ENCODE measurements at places on chromosomes 1 and 21. TPM values are rescaled to one million over a fixed set of nuclear protein-coding genes. Genes with fewer than 3 reads are reported as not detected.

GRCh38 chr1:154765970-154766369 is 104.1 kb downstream of the KCNN3 start:
- DNase-seq, result peak; percentile 12

DNA sequence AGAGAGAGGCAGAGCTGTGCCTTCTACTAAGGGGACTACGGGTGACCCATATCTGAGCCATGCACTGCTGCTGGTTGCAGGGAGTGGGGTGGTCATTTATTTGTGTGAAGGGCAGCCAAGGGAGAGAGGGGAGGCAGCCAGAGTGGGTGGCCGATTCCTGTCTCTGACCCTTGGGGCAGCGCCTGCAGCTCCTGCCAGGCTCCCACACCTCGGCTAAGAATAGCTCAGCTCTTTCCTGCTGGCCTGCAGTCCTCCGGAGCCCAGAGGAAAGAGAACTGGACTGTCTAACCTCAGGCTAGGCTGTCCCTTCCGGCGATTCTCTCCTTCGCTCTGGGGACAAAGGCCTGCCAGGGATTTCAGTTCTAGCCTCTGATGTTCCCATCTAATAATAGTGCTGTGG is 11.6 kb upstream of the CD34 start:
- DNase-seq, result no peak

DNA sequence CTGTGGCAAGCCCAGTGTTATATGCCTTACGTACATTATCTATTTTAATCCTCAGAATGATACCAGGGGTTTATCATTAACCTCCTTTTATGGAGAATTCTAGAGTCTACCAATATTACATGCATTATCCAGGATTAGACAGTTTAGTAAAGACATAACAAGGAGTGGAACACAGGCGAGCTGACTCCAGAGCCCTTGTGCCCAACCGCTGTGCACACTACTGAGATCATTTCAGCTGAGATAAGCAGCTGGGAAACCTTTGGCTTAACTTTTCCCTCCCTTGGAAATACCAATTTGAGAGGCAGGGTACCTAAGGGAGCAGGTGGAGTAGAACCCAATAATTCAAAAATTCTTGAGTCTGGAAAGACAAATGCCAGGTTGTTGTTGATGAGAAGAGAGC is 59.8 kb upstream of the ATP1B1 start:
- DNase-seq, result no peak

- DNase-seq, result no peak
Observed at GRCh38 chr1:8988618-8988967, 37.6 kb downstream of the SLC2A7 start.

- no peak for DNase-seq
Observed at GRCh38 chr1:36380143-36380619, 5.5 kb downstream of the STK40 start.

DNA sequence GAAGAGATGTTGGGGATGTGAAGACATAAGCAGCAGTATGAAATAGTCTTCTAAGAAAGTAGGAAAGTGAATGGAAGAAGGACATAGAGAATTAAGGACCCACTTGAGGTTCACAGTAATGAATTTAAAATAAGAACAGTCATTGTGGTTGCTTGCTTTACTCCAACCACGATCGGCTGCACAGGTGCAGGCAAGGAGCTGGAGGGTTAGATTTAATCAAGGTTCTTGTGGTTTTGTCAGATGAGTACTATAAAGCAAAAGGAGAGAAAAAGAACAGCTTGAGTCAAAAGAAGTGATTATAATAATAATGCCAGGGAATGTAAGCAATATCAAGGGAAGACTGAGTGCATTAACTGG is 46.1 kb upstream of the RBM34 start:
- no peak for DNase-seq

GRCh38 chr1:185158800-185159199 is 1.8 kb downstream of the SWT1 start:
- DNase-seq, result no peak

DNA sequence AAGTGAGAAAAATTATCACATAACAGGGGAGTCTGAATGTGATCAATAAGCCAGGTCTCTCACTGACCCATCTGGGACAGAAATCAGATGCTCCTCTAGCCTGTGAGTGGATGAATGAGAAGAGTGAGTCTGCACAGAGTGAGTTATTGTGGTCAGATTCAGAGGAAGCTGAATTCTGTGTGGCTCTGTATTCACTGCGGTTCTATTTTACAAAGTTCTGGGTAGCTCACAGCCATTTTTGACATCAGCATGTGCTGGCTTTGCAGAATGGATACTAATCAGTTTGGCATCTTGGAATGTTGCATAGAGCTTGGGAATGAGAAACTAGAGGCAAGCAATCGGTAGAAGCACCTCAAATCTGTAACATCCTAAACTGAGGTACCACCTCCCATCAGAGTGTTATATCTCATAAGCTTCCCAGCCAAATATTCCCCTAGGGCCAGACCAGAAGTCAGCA is 3.8 kb downstream of the COLGALT2 start:
- DNase-seq, result no peak

GRCh38 chr1:65255656-65256050 is 53.7 kb upstream of the DNAJC6 start:
- DNase-seq, result no peak

GRCh38 chr1:72636631-72637030 is 354.3 kb upstream of the NEGR1 start:
- DNase-seq, result no peak

DNA sequence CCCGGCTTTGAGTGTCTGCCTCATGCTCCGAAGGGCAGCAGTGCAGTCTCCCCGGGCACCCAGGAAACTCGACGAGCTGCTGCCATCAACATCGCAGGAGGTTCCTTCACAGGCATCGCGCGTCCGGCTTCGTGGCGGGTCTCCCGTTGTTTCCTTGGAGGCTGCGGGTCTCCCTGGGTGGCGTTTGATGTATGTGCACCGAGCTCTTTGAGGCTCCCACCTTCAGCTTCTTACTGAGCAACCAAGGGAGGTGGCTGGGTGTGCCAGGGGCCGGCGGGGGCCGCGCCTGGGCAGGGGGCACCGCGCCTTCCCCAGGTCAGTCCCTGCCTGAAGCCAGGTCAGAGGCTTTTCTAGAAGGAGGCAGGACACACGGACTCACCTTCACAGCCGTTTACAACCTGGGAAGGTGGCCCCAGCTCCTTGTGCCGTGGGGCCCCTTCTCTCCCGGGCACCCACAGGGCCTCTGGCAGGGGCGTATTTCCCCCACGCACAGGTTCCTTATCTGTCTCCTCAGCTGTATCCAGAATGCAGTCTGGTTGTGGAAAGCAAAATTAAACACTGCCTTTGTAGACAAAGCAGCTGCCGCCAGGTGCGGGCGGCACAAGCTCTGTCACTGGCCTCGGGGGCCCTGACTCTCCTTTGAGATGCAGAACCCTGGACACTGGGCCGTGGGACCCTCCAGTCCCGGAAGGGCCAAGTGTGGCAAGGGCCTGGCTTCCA is 21.7 kb upstream of the PEX10 start:
- no peak for DNase-seq

DNA sequence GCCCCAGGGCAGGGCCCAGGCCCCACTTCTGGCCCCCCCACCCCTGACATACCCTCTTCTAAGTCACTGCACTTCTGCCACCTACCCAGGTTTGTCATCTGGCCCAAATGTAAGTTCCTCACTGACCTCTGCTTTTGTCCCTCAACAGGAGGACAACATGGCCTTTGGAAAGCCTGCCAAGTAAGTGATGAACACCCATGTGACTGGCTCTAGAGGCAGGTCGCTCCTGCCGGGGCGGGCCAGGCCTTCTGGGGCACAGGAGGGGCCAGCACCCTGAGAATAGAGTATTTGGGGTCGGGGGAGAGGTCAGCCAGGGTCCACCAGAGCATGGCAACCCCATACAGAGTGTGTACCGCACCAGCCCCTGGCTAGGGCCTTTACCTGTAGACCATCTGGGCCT is 9.9 kb upstream of the SYTL1 start:
- DNase-seq, result no peak

- no peak for DNase-seq
Observed at GRCh38 chr1:22800629-22801028, 90.0 kb downstream of the EPHB2 start.

GRCh38 chr1:192003295-192004077 is 154.8 kb upstream of the RGS18 start:
- DNase-seq, result no peak

DNA sequence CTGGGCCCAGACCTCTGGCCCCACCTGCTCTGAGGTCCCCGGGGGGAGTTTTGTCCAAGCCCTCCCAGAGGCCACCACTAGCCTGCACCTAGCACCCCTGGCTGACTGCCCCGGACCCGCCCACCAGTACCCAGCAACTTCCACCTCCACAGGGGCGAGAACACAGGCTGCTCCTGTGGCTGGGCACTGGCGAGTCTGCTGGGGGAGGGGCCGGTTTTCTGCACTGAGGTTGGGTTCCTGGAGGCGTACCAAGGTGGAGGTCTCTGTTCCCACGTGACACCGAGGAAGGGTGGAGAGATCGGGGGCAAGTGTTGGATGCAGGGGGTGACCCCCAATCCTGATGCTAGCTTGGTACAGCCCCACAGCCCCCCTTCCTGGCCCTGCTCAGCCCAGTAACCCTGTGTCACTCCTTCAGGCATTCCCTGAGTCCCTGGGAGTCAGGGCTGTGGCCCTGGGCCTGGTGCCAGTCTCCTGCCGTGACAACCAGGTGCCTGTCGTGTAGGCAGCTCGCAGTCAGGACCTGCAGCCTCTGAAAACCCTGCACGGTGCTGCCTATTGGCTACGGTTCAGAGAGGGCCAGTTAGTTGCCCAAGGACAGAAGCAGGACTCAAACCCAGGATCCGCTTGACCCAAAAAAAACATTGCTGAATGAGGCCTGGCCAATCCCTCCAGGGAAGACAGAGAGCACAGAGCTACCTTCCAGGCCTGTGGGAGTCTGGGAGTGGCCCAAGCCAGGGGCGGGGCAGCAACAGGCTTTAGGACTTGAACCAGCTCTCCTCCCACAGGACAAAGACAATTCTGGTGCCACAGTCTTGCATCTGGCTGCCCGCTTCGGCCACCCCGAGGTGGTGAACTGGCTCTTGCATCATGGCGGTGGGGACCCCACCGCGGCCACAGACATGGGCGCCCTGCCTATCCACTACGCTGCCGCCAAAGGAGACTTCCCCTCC is 3.1 kb downstream of the ESPN start:
- no peak for DNase-seq

DNA sequence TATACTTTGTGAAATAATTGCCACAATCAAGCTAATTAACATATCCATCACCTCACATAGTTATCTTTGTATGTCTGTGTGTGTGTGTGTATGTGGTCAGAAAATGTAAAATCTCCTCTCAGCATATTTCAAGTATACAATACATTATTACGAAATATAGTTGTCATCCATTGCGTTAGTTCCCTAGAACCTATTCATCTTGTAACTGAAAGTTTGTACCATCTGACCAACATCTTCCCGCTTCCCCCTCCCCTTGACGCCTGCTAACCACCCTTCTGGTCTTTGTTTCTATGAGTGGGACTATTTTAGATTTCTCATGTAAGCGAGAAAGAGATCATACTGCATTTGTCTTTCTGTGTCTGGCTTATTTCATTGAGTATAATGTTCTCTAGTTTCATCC is 455.3 kb downstream of the KCNT2 start:
- no peak for DNase-seq

- no peak for DNase-seq
Observed at GRCh38 chr1:94843430-94843829, 23.3 kb downstream of the SLC44A3 start.

- DNase-seq, result no peak
Observed at GRCh38 chr1:168472223-168472622, 71.6 kb downstream of the XCL2 start.

- no peak for DNase-seq
Observed at GRCh38 chr1:197435224-197435623, 167.2 kb downstream of the CRB1 start.

- DNase-seq, result no peak
Observed at GRCh38 chr1:158186180-158186579, 5.5 kb downstream of the CD1D start.

DNA sequence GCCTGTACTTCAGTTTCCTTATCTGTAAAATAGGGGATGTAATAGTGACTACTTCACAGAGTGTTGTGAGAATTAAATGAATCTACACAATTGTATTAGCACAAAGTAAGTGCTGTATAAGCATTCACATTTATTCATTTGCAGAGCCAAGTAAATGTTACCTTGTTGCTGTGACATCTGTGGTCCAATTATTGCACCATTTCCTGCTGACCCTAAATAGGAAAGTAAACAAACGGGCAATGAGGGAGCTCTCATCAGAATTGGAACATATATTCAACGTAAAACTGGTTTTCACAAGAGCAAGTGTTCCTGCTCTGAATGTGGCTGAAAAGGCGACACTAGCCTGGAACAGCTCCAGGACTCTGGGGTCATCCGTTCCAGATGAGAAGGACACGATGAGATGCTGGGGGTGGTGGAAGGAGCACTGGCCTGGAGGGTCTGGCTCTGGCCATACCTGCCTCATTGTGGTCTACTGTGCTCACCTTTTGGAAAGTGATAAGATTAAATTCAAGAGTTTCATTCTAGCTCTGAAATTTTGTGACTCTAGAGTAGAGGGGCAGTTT is 34.5 kb downstream of the PROX1 start:
- DNase-seq, result no peak

DNA sequence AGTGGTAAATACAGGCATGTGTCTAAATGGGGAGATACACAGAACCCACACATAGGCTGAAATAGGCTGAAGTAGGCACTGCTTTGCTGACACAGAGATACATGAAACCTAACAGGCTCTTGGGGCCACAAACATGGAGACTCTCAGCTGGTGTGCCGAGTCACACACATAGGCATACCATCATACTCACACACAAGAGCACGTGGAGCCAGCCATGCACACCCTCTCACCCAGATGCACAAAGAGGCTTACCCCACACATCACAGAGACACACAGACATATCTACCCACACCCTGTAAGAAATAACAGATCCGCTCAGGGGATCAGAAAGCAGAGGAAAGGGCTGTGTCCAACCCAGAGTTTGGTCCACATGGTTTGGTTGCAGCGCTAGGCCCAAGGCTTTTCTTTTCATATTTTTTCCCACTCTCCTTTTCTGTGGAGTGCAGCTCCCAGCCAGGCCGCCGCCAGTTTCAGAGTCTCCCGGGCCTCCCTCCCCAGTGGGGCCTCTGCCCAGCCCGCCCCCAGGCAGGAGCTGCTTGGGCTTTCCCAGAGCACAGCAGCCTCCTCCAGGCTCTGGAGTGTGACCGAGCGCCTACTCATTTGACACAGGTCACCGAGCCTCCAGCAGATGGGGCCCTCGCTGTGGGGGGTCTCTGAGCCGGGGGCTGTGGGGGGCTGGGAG is 3.9 kb upstream of the POU3F1 start:
- DNase-seq, result no peak

KLHDC9 gene
- total RNA-seq, result not detected

AMY1B gene
- not detected for total RNA-seq

CENPL gene
- 8.4 TPM for total RNA-seq

GNAT2 gene
- not detected for total RNA-seq
